ENCODE measurements at places on chromosomes 3 and 15.

DNA sequence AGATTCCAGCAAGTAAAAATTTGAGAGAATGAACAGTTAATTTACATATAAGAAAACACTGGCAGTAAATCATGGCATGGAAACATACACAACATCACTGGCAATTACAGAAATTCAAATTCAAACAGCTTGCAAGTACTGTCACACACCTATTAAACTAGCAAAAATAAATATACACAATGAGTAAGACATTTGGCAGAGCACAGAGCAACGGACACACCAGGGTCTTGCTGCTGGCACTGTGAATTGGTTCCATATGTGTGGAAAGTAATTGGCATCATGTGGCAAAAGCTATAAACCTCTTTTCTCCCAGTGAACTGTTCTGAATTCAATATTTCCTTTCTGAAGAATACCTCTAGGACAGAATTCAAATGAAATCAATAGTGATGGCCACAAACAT lies 78.3 kb downstream of the LRRK1 start:
- no peak for DNase-seq

DNA sequence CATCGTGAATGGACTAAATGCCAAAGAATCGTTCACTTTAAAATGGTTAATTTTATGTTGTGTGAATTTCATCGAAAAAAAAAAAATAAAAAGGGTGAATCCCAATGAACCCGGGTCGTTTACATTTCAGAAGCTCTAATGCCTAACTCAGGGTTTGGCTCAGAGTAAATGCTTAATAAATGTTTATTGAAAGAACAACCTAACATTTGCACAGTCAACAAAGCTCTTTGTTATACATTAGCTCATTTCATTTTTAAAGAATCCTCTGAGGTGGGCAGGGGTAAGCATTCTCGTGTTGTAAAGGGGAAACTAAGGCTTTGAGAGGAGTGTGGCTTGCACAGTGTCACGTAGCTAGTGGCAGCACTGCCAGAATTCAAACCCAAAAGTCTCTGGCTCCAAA lies 109.5 kb downstream of the RPLP1 start:
- no peak for DNase-seq

GRCh38 chr15:68730471-68730919 lies 90.2 kb downstream of the ANP32A start:
- no peak for DNase-seq

DNA sequence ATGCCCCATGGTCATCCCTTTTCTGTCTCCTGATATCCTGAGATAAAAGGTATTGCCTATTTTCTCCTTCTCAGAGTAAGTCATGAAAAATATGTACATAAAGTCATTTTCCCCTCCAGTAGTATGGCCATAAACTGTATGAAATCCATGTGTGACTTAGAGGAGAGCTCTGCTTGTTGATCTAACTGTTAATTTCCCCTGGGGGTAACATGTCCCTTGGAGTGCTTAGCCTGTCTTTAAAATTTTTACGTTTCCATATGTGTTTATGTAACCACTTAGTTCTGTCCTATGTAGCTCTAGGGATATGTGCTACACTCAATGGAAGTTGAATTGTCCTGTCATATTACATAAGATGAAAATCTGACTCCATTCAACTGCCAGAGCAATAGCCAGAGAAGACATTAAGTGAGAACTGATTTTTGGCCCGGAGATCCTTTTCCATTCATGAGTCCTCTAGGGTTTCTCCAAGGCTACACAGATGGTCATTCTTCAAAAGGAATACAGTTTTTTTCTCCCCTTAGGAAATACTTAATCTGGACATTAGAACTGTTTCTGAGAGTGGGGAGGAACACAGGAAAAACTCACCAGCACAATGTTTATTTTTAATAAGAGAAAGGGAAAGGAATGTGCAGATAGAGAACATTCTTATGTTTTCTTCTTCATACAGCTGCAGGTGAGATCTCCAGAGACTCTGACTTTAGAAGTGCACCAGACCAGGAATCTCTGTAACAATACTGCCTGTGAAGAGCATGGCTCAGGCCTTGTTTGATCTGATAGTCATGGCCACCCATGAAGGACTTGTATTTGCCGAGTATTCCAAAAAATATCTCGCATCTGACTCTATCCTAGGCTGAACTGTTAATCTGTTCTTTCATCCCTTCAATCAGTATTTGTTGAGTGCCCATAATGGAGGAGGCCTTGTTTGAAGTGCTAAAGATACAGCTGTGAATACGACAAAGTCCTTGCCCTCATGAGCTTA lies 29.8 kb upstream of the CLRN1 start:
- no peak for DNase-seq

DNA sequence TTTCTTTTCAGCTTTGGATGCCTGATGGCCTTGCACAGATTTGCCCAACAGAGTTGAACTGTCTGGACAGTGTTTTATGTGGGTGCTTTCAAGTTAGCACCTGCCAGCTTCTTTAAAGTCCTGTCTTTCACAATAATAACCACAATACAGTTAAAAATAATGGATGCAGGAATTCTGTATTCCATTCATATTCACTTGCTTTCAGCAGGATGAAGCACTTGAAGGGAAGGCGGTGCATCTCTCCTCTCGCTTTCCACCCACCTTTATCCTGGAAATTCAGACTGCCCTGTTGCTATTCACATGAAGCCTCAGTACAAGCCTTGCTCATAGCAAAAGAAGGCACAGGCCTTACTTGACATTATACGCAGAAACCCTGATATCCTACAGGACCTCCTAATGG lies 26.5 kb upstream of the GYG1 start:
- DNase-seq, result no peak

GRCh38 chr3:34947834-34948233 lies 691.5 kb upstream of the ARPP21 start:
- DNase-seq, result no peak

DNA sequence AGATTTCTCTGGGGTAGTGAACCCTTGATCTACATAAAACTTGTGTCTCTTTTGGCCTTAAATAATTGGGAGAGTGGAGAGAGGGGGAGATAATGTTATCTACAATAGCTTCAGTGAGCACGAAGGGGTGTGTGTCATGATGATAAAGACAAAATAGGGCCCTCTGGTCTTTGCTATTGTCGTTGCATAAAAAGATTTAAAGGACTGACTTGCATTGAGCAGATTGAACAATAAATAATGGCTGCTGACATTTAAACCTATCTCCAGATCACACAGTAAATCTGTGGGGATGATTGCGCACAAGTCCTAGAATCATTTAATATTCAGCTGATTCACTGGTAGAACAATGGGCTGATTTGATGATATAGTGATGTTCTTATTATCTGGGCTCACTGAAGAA lies 71.3 kb upstream of the GAP43 start:
- DNase-seq, result no peak

GRCh38 chr15:89128320-89129122 lies 40.3 kb downstream of the ABHD2 start:
- no peak for DNase-seq

GRCh38 chr3:16350597-16351318 lies 85.7 kb downstream of the OXNAD1 start:
- DNase-seq, result no peak

DNA sequence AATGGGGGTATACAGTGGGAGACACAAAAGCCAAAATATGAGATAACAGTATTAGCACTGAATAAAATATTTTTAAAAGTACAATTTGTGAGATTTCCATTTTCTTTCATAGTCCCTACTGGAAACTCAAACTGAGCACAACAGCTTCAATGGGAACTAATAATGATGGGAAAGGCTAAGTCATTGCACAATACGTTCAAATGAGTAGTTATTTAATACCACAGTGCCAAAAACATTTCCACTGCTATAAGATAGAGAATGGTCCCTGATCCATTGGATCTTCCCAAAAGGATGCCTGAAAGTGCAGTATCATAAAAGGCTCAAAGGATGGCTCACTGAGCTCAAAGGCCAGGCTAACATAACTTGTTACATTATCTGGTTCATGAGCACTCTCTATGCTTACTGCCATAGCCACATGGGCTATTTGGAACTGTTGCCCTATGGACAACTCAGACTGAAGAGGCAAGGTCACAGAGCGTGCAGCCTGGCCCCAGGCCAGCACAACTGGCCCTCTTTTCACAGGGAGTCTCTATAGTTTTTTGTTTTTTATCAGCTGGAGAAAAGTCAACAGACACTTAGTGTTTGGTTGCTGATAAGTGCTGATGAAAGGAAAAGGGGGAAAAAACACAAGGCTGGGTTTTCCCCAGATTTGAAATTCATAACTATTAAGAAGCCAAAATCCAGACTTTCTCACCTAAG lies 54.1 kb upstream of the PPIB start:
- no peak for DNase-seq

GRCh38 chr3:186691676-186692075 lies 25.5 kb upstream of the KNG1 start:
- DNase-seq, result no peak

GRCh38 chr3:109098079-109098644 lies 19.8 kb downstream of the MORC1 start:
- no peak for DNase-seq

- DNase-seq, result no peak
Observed at GRCh38 chr3:140508550-140508949, 169.3 kb upstream of the TRIM42 start.

Measured in activated CD8-positive, alpha-beta memory T cell treated with anti-CD3 and anti-CD28 coated beads for 4 hours (primary cell).